ENCODE measurements at places on chromosomes 6 and 20. TPM values are rescaled to one million over a fixed set of nuclear protein-coding genes. Genes with fewer than 3 reads are reported as not detected.
A peak's percentile ranks its signal among the peaks of the same experiment; 100 is the strongest.

DNA sequence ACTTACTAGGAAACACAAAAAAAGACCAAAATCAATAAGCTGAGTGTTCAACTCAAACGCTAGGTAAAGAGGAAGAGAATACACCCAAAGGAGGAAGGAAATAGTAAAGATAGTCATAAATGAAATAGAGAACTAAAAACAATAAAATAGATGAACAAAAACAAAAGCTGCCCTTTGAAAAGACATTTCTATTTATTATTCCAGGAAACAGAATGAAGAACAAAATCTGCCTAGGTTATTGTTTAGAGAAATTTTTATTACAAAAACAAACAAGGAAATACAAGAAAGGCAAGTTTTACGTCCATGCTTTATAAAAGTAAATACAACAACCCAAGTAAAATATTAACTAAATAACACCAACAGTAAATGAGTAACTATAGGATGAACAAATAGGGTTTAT is 20.1 kb downstream of the HLA-DMB start:
- H3K36me3 ChIP-seq, result no peaks in the 10 kb centered on the region
- H3K27ac ChIP-seq, result peak overlapping the region; percentile 54
- no peaks in the 10 kb centered on the region for H3K4me1 ChIP-seq
- DNase-seq, result no peak
- peaks cover 4% of the 10 kb centered on the region for H3K27me3 ChIP-seq
- H3K4me3 ChIP-seq, result no peak overlapping the region

DNA sequence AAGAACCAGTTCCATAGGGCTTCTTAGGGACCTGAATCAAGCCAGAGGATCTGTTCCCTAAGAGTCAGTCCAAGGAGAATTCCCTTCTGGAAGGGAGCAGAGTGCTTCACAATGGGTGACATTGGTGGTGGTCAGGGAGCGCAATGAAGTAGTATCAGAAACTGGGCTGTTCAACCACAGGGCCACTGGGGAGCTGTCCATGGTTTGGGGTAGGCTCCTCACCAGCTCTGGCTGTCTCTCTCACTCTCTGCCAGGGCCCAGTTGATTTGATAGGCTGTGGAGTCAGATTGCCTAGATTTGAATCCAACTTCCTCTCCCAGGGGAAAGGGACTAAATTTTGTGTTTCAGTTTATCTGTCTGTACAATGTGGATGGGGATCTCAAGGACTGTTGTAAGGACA is 36.7 kb upstream of the CHD6 start:
- H3K4me1 ChIP-seq, result peaks cover 4% of the 10 kb centered on the region
- H3K27ac ChIP-seq, result no peak overlapping the region
- H3K4me3 ChIP-seq, result no peak overlapping the region

DNA sequence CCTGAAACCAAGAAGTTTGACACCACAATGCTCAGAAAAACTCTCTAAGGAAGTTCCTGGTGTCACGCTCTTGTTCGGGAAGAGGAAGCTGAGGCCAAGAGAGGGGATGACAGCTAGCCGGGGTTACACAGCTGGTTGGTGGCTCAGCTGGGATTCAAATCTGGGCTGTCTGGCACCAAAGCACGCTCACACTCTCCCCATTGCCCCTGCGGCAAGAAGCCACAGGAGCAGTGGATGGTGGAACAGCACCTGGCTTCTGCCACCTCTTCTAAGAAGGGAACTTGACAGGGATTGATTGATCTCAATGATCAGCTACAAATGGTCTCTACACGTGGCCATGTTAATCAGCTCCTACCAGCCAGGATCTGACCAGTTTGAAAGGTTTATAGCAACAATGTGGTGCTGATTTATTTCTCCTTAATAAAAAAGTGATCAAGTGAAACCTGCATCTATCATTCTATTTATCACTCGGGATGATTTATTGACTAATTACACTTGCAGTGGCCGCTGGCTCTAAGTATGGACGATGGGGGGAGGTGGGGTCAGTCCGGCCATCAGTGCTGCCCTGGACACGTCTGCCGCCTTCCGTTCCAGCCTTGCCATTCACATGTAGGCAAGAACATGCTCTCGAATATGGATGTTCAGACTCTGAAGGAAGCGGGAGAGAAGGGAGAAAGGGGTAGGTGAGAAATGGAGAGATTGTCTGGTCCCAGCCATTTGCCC is 71.9 kb upstream of the TOP1 start:
- H3K4me1 ChIP-seq, result peaks cover 7% of the 10 kb centered on the region
- peak overlapping the region; percentile 11 for H3K27ac ChIP-seq
- no peaks in the 10 kb centered on the region for H3K27me3 ChIP-seq
- no peak overlapping the region for H3K4me3 ChIP-seq

- no peaks in the 10 kb centered on the region for H3K27me3 ChIP-seq
- H3K4me1 ChIP-seq, result no peaks in the 10 kb centered on the region
- H3K4me3 ChIP-seq, result no peak overlapping the region
- DNase-seq, result no peak
Observed at GRCh38 chr6:73400656-73401055, 6.0 kb downstream of the DDX43 start.

DNA sequence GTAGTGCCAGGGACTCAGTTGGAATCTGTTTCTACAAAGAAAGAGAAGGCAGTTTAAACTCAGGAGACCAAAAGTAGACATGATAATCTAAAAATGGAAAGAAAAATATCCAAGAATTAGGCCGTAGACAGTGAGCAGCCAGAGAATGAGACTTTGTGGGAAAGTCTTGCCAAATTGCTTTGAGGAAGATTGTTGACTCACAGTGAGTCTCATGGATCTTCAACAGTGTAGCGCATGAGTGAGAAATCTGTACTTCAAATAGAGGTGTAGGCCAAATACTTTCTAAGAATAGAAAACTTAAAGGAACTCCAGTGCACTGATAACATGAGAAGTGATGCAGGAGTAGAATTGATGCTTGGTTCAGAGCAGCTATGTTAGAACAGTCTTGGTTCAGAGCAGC is 284.5 kb downstream of the HTR1B start:
- no peak for DNase-seq
- no peaks in the 10 kb centered on the region for H3K27me3 ChIP-seq
- H3K36me3 ChIP-seq, result no peaks in the 10 kb centered on the region
- no peak overlapping the region for H3K27ac ChIP-seq

- no peaks in the 10 kb centered on the region for H3K36me3 ChIP-seq
- DNase-seq, result no peak
- peaks cover 16% of the 10 kb centered on the region for H3K4me1 ChIP-seq
Observed at GRCh38 chr20:39245685-39246311, 283.7 kb downstream of the DHX35 start.

GRCh38 chr6:101826678-101827077 is 433.2 kb downstream of the GRIK2 start:
- DNase-seq, result no peak
- no peak overlapping the region for H3K4me3 ChIP-seq
- H3K27me3 ChIP-seq, result no peaks in the 10 kb centered on the region
- H3K36me3 ChIP-seq, result peaks cover 23% of the 10 kb centered on the region
- H3K27ac ChIP-seq, result no peak overlapping the region

DNA sequence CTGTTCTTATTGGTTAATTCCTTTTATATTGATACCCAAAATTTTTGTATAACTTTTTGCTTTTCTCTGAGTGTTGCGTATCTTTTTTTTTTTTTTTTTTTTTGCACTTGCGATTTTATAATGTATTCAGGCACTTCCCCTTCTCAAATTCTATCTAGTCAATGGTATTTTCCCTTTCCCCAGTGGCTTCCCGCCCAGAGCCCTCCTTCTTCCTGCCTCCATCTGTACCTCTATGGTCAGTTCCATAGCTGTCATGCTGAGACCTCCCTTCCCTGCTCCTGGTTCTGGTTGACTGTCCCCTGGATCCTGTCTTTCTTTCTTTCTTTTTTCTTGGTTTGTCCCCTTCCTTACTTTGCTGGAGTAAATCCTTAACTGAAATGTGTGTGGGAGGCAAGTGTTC is 94.7 kb downstream of the RNF144B start:
- peaks cover 6% of the 10 kb centered on the region for H3K27me3 ChIP-seq
- no peaks in the 10 kb centered on the region for H3K36me3 ChIP-seq
- H3K27ac ChIP-seq, result no peak overlapping the region

- no peak for DNase-seq
- no peaks in the 10 kb centered on the region for H3K27me3 ChIP-seq
- peaks cover 7% of the 10 kb centered on the region for H3K36me3 ChIP-seq
Observed at GRCh38 chr6:25137916-25138232, 141.3 kb upstream of the CARMIL1 start.

DNA sequence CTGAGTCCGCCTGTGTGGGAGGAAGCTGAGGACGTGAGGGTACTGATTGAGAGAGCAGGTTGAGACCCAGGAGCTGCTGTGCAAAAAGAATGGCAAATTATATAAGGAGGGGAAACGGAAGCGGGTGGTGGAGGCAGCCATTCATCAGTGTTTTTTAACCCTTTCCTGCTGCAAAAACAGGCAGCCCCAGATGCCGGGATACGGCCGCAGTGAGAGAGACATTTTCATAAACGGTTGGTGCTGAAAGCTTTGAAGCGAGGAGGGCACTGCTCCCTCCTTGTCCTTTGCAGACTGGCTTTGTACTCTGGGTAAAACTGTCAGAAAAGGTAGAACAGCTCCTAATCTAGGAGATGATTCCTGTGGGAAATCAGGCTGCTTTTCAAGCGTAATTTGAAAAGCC is 56.4 kb downstream of the TTI1 start:
- H3K4me1 ChIP-seq, result peaks cover 9% of the 10 kb centered on the region
- peak; percentile 18 for DNase-seq
- peak overlapping the region; percentile 24 for H3K4me3 ChIP-seq

- no peak for DNase-seq
- H3K27me3 ChIP-seq, result no peaks in the 10 kb centered on the region
- H3K27ac ChIP-seq, result peak overlapping the region; percentile 79
- peak overlapping the region; percentile 74 for H3K4me3 ChIP-seq
- no peaks in the 10 kb centered on the region for H3K36me3 ChIP-seq
- peaks cover 25% of the 10 kb centered on the region for H3K4me1 ChIP-seq
Observed at GRCh38 chr6:47197682-47198640, 111.7 kb downstream of the TNFRSF21 start.

DNA sequence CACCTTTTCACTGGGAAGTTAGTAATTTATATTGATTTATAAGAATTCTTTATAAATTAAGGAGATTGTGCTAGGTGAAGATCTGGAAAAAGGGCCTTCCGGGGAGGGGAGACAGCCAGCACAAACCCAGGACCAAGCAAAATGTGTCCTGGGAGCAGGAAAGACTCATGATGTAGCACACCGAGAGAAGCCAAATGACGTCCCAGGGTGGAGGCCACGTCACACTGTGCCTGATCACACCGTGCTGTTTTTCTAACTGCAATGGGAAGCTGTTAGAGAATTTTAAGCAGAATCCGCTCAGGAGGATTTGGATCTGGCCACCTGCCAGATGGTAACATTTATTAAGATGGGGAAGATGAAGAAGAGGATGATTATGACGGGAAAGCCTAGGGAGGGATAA is 72.7 kb upstream of the AKAP12 start:
- no peaks in the 10 kb centered on the region for H3K36me3 ChIP-seq
- H3K27me3 ChIP-seq, result peaks cover 18% of the 10 kb centered on the region
- no peak for DNase-seq
- H3K4me1 ChIP-seq, result no peaks in the 10 kb centered on the region
- H3K27ac ChIP-seq, result no peak overlapping the region
- H3K4me3 ChIP-seq, result no peak overlapping the region

The FILIP1 gene
- total RNA-seq, result not detected

The CLPSL1 gene
- not detected for total RNA-seq

The TMEM244 gene
- total RNA-seq, result not detected

All from naive thymus-derived CD8-positive, alpha-beta T cell (primary cell).